ENCODE measurements at places on chromosomes 5 and 9.

DNA sequence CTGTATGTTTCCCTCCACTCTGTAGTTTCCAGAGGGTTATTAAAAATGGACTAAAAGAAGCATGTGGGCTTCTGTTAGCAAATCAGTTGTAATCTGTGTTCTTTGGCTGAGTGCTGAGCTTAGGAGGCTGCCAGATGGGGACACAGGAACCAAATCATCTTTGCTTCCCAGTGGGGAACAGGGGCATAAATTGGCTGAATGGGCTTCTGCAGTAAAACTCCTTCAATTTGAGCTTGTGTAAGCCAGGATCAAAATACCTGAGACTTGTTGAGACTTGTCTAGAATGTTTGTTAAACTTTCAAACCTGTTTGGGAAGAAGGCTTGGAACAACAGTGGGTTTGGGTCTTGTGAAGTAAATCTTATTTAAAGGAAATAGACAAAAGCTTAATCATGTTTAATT, 32.2 kb upstream of the TNFAIP8 start:
- peak; percentile 30 for DNase-seq

DNA sequence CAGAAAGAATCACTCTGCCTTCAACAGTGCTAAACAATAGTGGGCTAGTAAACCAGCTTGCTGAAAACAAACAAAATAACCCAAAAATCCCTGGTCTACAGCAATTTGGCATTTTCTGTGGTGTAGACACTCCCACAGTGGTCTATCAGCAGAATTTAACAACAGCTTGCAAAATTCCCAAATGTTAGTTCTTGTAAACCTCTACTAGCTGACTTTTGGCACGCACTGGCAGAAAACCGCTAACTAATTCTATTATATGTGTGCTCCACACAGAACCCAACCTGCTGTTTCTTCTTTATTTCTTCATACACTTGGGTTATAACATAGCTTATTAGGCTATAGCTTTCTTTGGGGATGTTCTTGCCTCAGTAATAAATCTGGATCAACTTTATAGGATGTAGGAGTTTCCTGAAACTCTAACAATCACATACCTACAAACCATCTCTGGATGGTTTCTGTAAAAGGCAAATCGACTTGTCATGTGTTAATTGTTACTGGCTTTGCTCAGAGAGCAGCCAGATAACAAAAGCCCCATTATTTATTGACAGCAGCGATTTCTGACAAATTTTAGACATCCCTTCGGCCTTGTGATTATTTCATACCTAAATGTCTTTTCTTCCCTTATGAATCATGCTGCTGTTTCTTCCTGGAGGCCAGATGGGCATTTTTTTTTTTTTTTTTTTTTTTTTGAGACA, 82.7 kb upstream of the NAA35 start:
- no peak for DNase-seq

GRCh38 chr5:2017540-2018389, 135.0 kb upstream of the IRX4 start:
- DNase-seq: peak; percentile 4

DNA sequence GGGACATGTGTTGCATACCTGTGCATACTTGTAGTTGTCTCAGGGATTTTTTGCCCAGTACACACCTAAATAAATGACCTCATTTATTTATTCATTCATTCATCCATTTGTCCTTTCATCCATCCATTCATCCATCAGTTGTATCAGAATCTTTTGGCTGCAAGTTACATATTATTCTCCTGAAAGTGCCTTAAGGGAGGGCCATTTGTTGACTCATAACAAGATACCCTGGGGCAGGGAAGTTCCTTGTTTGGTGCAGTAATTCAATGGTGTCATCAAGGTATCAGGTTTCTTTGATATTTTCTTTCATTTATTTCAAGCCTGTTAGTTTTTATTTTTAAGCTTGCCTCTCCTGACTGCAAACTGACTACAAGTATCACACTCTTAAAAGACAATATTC, 597.9 kb upstream of the TLE4 start:
- DNase-seq: peak; percentile 98

GRCh38 chr5:35867998-35868397, 11.3 kb downstream of the IL7R start:
- no peak for DNase-seq

DNA sequence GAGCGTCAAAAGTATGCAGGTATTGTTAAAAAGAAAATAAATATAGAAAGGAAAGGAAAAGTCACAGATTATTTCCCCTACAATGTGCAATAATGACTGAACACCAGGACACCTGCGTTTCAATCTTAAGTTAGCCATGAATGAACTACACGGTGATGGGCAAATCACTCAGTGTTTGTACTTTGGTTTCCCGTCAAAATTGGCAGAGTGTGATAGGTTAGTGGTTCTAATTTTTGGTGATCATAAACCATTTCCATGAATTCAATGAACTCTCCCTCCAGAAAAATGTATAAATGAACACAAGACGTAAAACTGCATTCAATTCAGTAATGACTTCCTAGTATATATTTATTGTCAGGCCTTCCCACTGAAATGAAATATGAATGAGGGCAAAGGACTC, 59.0 kb upstream of the ITGA1 start:
- DNase-seq: no peak

DNA sequence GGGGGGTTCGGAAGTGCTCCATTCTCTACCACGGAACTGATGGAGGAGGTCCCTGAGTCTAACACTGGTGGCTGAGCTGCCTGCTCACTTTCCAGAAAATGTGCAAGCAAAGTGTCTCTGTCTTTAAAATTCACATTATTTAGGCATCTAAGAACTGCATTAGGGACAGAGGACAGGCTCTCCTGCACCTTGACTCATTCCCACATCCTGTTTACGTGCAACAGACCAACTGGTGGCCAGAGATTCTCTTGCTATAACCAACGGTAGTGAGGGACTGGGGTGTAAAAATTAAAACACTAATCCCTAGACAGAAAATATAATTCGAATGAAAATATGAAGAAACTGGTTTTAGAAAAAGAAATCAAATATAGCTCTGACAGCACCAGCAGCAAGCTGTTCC, 320.9 kb downstream of the IRX2 start:
- DNase-seq: peak; percentile 56

- DNase-seq: peak; percentile 48
These were observed 18.4 kb downstream of the SLC25A46 start for GRCh38 chr5:110757118-110757729.

- DNase-seq: no peak
These were observed 16.7 kb downstream of the SLC36A1 start for GRCh38 chr5:151464101-151464500.

Measured in M059J (cell line).